Activated CD8-positive, alpha-beta memory T cell treated with anti-CD3 and anti-CD28 coated beads for 1 hour (primary cell): ENCODE measurements at places on chromosomes 5 and 9.

GRCh38 chr9:79185866-79186265 is 385.9 kb upstream of the TLE4 start:
- no peak for DNase-seq

DNA sequence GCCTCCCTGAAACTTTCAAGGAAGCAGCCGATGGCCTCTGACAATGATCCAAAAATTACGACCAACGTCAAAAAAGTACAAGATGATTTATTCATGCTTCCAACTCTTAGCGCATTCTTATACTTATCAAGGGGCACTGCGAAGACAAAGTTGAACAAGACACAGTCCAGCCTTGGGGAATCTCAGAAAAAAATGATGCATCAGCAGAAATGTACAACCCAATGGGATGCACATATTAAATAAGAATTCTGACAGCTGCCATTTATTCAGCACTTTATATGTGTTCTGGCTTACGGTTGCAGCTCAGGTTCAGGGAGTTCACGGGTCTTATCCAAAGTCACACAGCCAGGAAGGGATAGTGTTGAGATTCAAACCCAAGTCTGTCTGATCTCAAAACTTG is 96.0 kb upstream of the CPLX2 start:
- no peak for DNase-seq

DNA sequence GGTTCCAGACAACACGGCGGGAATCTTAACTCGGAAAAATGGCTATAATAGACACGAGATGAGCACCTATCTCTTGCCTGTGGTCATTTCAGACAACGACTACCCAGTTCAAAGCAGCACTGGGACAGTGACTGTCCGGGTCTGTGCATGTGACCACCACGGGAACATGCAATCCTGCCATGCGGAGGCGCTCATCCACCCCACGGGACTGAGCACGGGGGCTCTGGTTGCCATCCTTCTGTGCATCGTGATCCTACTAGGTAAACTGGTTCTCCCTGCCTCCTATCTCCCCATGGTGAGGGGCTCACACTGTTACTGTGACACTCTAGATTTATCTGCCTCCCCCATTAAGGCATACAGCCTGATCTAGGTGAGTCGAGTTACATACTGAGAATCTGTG is 124.2 kb downstream of the CDH6 start:
- DNase-seq, result no peak

DNA sequence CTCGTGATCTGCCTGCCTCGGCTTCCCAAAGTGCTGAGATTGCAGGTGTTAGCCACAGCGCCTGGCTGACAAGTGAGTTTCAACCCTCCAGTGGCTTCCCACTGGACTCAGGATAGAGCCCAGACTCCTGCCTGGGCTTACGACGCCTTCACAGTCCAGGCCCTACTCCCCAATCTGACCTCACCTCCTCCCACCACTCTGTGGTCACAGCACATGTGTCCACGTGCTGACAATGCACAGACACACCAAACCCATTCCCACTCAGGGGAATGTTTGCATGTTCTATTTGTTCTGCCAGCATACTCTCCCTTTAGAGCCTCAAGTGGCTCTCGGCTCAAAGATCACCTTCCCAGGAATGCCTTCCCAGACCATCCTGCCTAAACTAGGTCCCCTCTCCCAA is 31.1 kb upstream of the TRIM14 start:
- no peak for DNase-seq

GRCh38 chr5:88109818-88110217 is 158.8 kb downstream of the TMEM161B start:
- no peak for DNase-seq

DNA sequence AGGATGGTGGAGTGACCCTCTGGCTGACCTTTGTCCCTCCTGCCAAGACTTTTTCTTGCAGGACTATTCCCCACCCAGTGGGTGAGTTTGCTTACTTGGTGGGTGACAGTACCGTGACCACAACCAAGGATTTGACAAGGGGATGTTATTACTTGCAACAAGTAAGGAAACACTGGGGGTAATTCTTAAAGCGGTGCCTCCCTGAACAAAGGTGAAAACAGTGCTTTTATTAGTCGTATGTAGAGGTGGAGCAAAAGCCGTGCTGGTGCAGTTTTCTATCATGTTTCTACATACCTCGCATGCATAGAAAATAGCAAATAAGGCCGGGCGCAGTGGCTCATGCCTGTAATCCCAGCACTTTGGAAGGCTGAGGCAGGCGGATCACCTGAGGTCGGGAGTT is 41.0 kb upstream of the KDM4C start:
- no peak for DNase-seq

DNA sequence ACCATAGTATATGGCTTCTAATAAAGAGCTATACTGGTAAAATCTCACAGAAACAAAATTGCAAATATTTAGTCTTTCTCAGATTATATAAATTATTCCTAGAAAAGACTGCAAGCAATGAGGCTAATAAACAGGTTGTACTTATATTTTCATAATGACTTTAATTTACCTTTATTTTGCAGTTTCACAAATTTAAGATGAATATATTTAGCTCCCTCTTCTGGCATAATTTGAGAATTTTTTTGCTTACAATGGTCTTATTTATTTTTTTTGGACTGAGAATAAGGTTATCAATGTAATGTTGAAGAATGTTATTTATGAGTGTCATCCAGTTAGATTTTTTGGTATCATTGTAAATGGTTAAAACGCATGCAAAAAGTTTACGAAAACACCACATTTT is 56.7 kb downstream of the PIK3R1 start:
- DNase-seq, result no peak

- no peak for DNase-seq
Measured at GRCh38 chr5:82275216-82275664, 2.9 kb downstream of the RPS23 start.

- DNase-seq, result no peak
Measured at GRCh38 chr5:113250341-113250953, 184.3 kb downstream of the TSSK1B start.

- DNase-seq, result no peak
Measured at GRCh38 chr5:169280286-169280685, 20.7 kb downstream of the SLIT3 start.

DNA sequence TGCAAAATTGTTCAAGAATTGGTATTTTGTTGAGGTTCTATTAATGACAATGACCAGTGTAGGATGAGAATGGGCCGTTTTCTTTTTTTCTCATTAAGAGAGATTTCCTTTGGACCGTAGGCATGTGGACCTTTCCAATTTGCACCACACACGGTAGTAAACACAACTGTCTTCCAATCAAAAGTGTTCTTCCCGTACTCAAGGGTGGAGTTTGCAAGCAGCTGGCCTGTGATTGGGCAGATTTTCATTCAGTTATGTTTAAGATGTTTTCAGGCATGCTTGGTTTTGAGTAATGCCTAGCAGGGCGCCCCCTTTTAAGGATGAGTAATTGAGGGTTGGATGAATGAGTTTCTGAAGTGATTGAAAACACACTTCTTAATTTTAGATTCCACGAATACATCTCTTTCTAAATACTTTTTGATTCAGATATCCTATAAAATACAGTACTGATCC is 2.5 kb downstream of the KDM3B start:
- DNase-seq, result no peak

DNA sequence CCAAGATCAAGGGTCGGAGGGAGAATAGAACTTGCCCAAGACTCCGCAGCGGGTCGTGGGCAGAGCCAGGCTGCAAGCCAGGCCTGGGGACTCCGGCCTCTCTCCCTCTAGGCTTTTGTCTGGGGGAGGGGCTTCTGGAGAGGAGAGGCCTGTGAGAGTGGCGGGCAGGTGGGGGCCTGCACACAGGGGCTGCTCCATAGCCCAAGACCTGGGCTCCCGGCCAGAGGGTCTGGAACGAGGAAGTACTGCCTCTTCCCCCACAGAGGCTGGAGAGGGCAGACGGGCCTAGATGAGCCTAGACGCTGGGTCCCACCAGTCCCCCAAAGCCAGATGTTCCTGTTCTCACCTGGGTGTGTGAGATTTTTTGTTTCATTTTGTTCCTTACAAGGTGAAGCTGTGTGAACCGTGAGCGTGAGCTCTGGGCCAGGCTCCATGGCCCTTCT is 5.2 kb upstream of the ST6GALNAC6 start:
- no peak for DNase-seq

GRCh38 chr5:112738191-112738560 is 491 bp downstream of the APC start:
- no peak for DNase-seq

DNA sequence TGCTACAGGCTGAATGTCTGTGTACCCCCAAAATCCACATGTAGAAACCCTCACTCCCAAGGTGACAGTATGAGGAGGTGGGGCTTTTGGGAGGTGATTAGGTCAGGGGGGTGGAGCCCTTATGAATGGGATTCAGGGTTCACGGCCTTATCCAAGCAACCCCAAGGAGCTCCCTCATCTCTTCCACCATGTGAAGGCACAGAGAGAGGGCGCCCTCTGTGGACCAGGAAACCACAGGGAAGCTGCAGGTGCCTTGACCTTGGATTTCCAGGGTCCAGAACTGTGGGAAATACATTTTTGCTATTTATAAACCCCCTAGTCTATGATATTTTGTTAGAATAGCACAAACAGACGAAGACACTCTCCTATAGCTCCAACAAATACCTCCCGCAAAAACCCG is 53.6 kb upstream of the IRX2 start:
- DNase-seq, result no peak
